ENCODE measurements at places on chromosomes 13 and 19. TPM values are rescaled to one million over a fixed set of nuclear protein-coding genes. Genes with fewer than 3 reads are reported as not detected.

The CEACAM20 gene
- total RNA-seq: 0.16 TPM

DNA sequence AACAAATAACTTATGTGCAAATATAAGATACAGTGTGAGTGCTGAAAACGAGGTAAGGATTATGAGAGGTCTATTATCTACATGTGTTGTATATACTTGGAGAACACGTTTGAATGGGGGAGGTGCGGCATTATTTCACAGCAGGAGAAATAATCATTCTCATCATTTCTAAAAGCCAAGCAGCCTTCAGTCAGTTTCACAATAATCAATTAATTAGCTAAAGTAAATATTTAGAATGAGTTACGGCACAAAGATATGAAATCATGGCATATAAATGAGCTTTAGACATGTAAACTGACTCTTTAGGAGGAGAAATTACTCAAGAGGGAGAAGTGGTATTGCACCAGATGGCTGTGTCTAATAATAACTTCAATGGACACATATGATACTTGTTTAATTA, 366.6 kb downstream of the DNAJC15 start:
- DNase-seq: no peak

- DNase-seq: no peak
Measured at GRCh38 chr13:60288569-60288968, 108.5 kb upstream of the TDRD3 start.

- peak; percentile 80 for DNase-seq
Measured at GRCh38 chr13:22040810-22041364, 370.0 kb downstream of the FGF9 start.

DNA sequence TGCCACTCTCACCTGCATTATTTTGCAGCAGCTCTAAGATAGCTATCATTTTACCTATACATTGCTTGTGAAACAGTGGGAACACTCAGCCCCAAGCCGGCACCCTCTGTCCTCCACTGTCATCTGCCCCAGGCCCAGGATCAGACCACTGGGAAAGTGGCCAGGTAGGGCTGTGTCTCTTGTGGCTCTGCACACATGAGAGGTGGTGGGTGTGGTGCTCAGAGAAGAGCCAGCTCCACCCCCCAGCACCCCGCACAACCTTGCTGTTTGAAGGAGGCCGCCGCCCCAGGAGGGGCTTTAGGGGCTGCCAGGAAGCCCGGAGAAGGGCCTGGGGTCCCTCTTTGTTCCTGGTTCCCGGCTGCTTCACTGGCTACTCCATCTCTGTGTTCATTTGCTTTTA, 26.6 kb downstream of the PPP1R37 start:
- DNase-seq: no peak
